ENCODE measurements at places on chromosomes 6 and 20. TPM values are rescaled to one million over a fixed set of nuclear protein-coding genes. Genes with fewer than 3 reads are reported as not detected.

Gene GSTA3
- total RNA-seq: 0.32 TPM

Gene MAP7
- 13.8 TPM for total RNA-seq

Gene PRPH2
- total RNA-seq: 7.3 TPM

Gene SSTR4
- not detected for total RNA-seq

Gene PACRG
- total RNA-seq: 0.83 TPM

Gene ARFGEF3
- total RNA-seq: 1.1 TPM

Gene PLEKHG1
- 8.5 TPM for total RNA-seq

DNA sequence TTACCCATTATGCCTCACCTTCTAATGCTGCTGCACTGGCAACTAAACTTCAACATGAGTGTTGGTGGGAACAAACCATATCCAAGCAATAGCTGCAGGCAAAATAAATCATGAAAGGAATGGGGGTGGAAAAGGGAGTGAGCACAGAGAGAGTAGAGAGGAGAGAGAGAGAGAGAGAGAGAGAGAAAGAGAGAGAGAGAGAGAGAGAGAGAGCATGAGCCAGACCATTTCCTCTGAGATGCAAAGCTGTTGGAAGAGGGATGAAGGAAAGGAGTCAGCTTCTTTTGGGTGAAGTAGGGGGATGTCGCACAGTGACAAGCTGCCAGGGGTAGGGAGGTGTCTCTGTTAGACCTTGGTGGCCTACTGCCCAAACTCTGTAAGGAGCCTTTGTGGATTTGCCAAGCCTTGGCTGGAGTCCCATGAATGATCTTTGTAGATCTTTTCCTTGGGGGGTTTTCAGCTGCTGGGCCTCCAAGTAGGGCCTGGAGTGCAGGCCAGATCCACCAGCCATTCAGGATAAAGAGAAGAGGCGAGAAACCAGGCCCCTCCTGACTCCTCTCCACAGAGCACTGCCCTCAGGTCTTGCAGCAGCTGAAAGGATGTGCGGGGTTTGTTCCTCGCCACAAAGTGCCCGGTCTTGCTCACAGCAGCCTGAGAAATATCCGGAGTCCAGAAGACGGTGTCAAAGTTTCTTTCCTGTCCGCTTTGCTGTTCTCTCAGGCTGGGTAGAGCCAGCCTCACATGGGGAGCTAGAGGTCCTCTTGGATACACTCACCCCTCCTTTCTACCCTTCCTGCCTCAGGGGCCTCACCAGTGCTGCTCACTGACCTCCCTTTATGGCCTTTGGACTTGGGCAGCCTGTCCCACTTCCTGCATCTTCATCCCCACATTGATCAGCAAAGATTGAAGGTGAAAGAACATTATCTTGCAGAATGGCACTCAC, 17.8 kb downstream of the BTBD3 start:
- DNase-seq: no peak

GRCh38 chr20:25750765-25751696, 54.4 kb upstream of the ZNF337 start:
- peak; percentile 31 for DNase-seq

DNA sequence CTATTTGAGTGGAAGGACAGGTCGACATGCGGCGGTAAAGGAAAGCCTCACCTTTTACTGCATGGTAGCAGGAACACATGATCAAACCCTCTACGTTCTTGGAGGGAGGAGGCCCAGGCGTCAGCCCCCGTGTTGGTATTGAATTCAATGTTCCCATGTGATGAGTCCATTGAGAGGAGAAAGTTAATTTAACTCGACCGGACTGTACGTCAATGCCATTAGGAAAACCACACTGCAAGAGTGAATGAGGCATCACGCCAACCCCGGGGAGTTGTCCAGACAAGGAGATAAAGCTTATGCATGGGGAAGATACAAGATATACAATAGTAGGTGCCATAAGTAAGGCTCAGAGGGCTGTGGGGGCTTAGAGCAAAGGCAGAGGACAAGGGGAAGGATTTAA, 213.9 kb upstream of the ECI2 start:
- DNase-seq: no peak

- no peak for DNase-seq
Measured at GRCh38 chr6:3538536-3538935, 81.7 kb upstream of the SLC22A23 start.

DNA sequence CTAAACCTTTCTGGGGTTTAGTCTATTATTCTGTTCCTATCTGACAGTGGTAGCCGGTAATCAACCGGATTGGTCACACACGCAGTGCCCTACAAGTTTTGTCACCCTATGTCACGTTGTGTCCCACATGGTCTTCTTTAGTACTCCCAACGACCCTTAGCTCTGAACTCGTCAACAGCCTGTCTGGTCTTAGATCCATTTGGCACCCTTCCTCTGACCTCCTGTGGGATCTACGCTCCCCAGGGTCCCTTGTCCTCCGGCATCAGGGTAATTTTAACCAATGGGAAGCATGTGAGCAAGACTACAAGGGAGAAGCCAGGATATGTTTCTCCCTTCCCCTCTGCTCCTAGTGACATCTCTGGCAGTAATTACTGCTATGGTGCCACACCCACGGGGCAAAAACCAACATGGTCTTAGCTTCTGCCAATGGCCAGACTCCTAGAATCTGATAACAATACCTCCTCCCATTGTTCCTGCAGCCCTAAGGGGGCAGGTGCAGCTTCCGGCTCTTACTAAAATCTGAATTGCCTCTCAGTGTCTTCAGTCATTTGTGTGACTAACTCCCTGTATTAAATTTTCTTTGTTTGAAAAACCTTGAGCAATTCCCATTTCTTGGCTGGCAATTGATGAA, 56.6 kb downstream of the MAFB start:
- no peak for DNase-seq

DNA sequence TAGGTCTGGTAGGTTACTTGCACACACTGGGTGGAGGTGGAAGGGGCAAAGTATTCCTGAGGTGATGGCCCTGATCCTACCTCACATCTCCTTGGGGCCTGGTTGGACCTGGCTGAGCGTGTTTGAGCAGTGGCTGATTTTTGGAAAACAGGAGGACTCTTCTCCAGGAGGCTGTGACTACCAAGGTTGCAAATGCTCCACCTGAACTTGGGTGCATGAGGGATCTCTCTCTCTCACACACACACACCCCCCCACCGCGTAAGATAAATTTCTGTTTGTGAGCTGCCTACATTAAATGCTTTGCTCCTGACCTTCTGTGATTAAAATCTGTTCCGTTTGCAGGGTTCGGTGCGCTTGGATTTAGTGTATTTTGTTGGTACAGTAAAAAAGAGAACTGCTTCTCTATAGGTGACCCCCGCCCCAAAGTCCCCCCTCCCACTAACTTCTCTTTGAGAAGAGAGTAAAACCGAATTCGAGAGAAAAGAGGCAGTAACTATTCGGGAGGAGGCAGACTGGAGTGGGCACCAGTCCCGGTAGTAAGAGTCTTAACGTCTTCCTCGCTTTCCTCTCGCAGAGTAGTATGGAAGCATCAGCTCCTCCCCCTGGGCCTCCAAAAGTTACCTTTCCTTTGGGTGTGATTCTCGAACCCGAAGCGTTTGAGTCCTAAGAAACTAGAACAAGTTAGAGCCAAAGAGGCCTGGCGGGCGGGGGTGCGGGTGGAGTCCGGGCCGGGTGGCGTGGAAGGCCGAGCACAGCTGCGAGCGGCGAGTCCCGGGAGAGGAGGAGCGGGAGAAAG, 585 bp upstream of the DSE start:
- no peak for DNase-seq

- peak; percentile 54 for DNase-seq
Measured at GRCh38 chr20:41245086-41245707, 72.3 kb downstream of the ZHX3 start.

GRCh38 chr20:41854765-41855164, 236.6 kb upstream of the CHD6 start:
- DNase-seq: no peak

GRCh38 chr20:24098886-24099285, 110.3 kb upstream of the GGTLC1 start:
- DNase-seq: peak; percentile 72

DNA sequence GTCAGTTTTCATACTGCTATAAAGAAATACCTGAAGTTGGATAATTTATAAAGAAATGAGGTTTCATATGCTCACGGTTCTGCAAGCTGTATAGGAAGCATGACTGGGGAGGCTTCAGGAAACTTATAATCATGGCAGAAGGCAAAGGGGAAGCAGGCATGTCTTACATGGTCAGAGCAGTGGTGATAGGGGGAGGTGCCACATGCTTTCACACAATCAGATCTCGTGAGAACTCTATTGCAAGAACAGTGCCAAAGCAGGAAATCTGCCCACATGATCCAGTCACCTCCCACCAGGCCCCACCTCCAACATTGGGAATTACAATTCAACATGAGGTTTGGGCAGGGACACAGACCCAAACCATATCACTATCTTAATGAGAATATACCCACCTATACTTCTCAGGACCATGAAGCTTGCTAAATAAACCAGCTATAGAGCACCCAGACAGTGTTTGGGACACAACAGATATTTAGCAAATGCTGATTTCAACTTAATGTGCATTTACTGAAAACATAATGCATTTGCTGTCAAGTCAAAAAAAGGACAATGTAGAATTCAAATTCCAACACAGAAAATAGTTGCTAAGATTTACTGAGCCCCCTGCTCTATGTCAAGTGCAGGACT, 63.8 kb downstream of the TNFRSF21 start:
- peak; percentile 37 for DNase-seq

GRCh38 chr6:45586216-45587171, 208.8 kb upstream of the SUPT3H start:
- no peak for DNase-seq

DNA sequence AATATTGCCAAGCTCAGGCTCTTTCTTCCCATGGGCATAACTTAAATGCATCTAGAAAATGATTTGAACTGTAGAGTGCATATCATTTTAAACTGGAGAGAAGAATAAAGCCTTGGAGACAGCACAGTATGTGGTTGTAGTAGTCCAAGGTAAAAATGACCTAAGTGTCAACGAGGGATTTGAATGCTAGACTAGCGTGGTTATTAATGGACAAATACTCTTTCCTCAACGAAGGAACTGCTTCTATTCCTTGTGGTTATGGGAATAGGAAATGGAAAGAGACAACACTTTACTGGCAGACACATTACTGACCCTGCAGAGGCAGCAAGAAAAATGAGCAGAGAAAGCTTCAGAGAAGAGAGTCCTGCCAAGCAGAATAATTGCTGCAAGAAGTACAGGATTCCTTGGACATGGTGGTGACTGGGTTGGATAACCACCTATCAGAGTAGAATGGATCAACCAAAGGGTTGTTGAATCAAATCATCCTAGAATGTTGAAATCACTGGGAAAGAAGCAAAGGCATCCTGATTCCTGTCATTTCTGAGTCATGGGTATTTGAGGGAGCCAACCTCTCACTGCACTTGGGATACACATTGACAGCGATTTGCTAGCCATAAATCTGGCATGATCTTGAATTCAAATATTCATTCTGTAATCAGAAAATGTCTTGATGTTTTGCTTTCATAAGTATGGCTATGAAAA, 258.1 kb upstream of the EPHA7 start:
- peak; percentile 17 for DNase-seq

DNA sequence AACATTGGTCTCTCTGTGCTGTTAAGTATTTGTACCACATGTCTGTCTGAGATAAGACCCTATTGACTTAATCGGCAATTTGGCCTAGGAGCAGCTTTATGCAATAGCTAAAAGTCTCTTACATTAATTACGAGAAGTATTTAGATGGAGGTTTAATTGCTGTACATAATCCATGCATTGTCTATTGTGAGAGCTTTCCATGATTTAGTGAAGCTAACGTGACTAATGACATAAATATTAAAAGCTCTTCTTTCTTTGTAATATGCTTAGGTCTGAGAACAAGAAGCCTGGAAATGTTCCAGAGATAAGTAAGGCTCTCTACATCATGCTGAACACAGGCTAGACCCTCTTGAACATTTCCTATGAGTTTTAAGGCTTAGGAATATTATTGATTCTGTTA, 32.7 kb upstream of the FAM83B start:
- no peak for DNase-seq

DNA sequence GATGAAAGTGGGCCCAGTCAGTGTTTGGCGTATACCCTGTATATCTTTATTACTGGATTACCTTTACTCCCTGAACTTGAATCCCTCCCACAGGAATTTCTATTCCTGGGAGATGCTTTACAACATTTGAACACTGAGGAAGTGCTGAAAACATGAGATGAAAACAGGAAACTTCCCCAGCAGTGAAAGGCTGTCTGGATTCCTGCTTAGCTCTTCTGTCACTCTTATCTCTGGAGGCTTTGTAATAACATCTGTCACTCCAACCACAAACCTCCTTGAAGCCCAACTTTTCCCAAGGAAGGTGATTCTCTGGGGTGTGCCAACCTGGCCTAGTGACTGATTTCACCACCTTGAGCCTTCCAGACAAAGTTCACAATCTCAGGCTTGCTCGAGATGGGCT, 264.5 kb upstream of the BMP2 start:
- DNase-seq: peak; percentile 27

DNA sequence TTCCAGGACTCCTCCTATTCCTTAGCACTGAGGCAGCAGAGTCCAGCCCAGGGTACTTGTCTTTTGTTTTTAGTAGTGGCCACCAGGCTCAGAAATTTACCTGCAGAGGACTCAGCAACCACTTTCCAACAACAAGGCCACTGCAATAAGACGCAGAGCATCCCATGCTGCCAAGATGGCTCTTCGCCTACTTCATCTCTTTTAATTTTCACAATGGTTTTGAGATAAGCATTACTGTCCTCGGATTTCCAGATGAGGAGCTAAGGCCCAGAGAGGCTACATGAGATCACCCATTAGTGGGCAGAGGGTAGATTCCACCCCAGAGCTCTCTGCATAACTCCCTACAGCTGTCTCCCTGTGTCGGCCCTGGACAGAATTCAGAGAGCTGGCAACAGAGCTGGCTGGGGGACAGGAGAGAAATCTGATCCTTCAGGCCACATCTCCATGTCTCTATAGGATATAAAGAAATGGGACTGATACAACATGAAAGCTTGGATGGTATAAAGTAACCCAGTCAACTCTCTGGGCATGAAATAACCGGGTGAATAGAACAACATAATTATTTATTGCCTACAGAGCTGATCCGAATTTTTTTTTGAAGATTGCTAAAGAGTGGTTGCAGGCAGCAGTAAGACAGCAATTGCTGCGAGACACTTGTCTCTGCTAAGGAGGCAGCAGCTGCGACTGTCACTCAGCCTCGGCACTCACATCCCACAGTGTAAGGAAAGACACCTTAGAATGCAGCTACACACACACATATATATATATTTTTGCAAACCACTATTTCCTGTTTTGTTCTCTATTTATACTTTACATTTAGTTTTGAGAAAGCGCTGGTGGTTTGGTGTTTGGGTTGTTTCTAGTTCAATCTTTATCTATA, 37.2 kb downstream of the SCML4 start:
- no peak for DNase-seq

GRCh38 chr20:51118216-51118615, 95.3 kb upstream of the KCNG1 start:
- DNase-seq: no peak

DNA sequence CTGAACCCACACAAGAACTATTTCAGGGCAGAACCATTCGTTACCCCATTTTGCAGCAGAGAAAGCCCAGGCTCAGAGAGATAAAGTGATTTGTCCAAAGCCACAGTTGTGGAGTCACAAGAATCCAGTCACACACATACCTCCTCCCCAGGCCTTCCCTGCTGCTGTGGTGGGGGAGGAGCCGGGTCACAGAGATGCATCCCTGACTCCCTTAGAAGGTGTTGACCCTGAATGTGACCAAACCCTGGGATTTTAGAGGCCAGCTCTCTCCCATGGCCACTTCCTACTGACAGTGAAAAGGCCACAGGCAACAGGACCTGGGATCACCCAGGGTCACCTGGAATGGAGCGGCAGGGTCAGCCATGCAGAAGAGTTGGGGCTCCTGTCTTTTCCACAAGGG, 48.6 kb downstream of the CHMP4B start:
- DNase-seq: no peak

- DNase-seq: no peak
Measured at GRCh38 chr6:142369266-142369665, 67.5 kb downstream of the ADGRG6 start.

Measured in cardiac muscle cell (in vitro differentiated cells and primary cell).